ENCODE measurements at places on chromosomes 4 and X. TPM values are rescaled to one million over a fixed set of nuclear protein-coding genes. Genes with fewer than 3 reads are reported as not detected.

The FHL1 gene
- 139 TPM for total RNA-seq

The UGT2A1 gene
- not detected for total RNA-seq

The HSPA4L gene
- 7.2 TPM for total RNA-seq

The BEX2 gene
- total RNA-seq = 19.2 TPM

The UGT2B11 gene
- not detected for total RNA-seq

The PAGE2B gene
- total RNA-seq = not detected

The VCX2 gene
- 3.2 TPM for total RNA-seq

The ATP8A1 gene
- 1.3 TPM for total RNA-seq

The BDH2 gene
- total RNA-seq = 42.0 TPM

The SPIN3 gene
- 5.4 TPM for total RNA-seq

The FGG gene
- not detected for total RNA-seq

The SERTM2 gene
- 0.74 TPM for total RNA-seq

The INPP4B gene
- total RNA-seq = 6.0 TPM

- peak; percentile 14 for DNase-seq
Measured at GRCh38 chrX:42028109-42028508, 104.8 kb upstream of the CASK start.

- DNase-seq = no peak
Measured at GRCh38 chr4:147848634-147849033, 116.7 kb downstream of the ARHGAP10 start.

DNA sequence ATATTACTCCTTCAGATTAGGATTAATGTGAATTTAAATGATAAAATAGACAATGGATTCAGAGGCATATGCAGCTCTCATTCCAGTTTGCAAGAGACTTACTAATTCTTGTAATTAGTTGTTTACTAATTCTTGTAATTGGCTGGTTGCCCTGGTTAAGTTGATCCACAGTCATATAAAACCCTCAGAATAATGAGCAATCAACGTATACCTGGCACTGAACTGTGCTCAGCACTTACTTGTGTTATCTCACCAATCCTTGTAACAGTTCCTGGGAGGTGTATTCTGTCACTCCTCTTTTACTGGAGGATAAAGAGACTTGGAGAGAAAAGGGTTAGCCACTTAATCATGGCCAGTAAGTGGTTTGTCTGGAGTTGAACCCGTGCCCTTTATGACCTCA lies 10.5 kb downstream of the HERC5 start:
- DNase-seq = no peak

DNA sequence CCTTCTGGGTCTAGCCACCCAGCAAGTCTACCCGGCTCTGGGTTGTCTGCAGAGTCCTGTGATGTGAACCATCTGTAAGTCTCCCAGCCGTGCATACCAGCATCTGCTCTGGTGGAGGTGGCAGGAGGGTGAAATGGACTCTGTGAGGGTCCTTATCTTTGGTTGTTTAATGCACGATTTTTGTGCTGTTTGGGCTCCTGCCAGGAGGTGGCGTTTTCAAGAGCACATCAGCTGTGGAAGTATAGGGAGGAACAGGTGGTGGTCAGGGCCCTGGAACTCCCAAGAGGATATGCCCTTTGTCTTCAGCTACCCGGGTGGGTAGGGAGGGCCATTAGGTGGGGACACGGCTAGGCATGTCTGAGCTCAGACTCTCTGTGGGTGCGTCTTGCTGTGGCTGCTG lies 66.5 kb upstream of the ZFP42 start:
- peak; percentile 20 for DNase-seq

GRCh38 chr4:110183643-110184042 lies 14.8 kb downstream of the ELOVL6 start:
- no peak for DNase-seq

DNA sequence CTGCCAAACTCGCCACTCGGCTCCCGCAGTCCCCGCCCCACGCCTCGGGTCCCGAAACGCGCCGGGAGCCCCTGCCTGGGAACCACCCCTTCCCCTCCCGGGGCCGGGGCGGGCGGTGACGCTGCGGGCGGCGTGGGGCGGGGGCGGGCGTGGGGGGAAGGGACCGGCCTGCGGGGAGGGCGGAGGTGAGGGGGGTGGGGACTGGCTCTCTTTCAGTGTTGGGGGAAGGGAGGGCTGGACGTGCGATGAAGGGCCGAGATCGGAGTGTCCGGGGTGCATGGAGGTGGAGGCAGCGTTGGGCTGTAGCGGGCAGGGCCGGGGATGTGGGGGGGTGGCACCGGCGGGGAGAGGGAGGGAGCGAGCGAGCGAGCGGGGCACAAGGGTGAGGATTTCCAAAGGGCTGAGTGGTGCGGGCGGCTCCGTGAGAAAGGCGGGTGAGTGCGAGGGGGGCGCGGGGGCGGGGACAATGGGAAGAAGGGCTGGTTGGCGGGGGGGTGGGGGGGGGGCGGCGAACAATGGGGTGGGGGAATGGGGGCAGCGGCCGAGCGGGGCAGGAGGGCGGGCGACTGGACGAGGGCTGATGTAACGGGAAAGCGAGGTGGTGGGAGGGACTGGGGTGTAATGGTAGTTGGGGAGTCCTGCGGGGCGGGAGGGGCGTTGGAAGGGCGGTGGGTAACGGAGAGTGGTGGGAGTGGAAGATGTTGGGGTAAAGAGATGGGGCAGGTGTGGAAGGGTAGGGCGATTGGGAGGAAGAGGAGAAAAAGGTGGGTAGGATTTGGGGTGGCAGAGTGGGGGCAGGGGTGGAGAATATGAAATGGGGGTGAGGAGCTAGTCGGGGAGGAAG lies 578 bp downstream of the DCUN1D4 start:
- DNase-seq = peak; percentile 64

GRCh38 chrX:11470250-11470974 lies 177.2 kb downstream of the AMELX start:
- peak; percentile 29 for DNase-seq

DNA sequence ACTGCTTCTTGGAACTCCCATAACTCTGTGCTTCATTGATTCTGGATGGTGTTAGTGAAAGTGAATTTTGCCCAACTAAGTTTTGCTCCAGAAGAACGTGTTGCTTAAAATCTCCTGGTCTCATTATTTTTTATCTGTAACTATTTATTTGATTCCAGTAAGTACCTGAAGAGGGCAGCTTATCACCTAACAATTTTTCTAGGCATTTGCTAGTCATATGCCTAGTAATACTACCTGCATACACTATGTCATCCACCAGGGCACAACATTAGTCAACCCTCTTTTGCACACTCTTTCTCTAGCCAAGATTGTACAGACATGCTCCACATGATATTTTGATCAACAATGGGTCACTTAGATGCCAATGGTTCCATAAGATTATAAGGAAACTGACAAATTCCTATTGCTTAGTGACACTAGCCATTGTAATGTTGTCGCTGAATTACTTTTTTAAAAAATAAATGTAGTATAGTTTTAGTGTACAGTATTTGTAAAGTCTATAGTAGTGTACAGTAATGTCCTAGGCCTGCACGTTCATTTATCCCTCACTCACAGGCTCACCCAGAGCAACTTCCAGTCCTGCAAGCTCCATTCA lies 499.9 kb upstream of the AADAT start:
- DNase-seq = peak; percentile 69

DNA sequence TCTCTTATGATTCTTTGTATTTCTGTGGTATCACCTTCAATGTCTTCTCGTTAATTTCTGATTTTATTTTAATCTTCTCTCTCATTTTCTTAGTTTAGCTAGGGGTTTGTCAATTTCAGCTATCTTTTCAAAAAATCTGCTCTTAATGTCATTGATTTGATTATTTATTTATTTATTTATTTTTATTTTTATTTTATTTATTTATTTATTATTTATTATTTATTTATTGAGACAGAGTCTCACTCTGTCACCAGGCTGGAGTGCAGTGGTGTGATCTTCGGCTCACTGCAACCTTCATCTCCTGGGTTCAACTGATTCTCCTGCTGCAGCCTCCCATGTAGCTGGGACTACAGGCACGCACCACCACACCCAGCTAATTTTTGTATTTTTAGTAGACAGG lies 194.1 kb downstream of the SCFD2 start:
- no peak for DNase-seq

GRCh38 chr4:138501614-138502013 lies 259.5 kb upstream of the SLC7A11 start:
- no peak for DNase-seq

- DNase-seq = no peak
Measured at GRCh38 chr4:152534541-152535359, 1.1 kb downstream of the FBXW7 start.

- no peak for DNase-seq
Measured at GRCh38 chr4:146211440-146211839, 2.9 kb upstream of the REELD1 start.

- no peak for DNase-seq
Measured at GRCh38 chr4:58600290-58600689, 1490.1 kb upstream of the IGFBP7 start.

DNA sequence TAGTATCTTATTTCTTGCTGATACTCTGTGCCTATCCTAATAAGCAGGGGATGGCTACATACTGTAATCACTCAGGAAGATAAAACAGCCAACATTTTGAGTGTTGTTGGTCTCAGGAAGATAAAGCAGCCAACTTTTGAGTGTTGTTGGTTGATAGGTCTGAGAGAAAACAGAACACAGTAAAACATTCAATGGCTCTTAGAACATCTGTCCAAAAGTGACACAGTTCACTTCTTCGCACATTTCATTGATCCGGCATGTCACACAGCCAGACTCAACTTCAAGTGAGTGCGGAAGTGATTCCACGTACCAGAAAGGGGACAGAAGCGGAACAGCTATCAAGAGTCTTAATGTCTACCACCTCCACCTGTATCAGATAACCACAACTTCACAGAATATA lies 87.3 kb upstream of the DMD start:
- DNase-seq = no peak

DNA sequence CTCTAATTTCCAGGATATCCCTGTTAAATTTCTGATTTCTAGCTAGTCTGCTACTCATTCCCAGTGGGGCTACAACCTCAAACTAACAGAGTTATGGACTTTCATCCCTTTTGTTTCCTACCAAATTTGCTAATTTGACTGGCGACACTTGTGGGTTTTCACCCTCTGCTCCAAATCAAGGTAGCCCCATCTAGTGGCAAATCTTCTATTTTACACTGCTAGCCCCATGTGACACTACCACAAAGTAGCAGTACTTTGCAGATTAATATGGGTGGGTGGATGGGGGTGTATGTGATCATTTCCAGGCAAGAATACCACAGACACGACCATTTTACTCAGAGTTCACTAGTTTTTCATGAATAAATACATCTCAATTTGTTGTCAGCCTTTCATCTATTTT lies 150.3 kb downstream of the MSL3 start:
- DNase-seq = no peak

DNA sequence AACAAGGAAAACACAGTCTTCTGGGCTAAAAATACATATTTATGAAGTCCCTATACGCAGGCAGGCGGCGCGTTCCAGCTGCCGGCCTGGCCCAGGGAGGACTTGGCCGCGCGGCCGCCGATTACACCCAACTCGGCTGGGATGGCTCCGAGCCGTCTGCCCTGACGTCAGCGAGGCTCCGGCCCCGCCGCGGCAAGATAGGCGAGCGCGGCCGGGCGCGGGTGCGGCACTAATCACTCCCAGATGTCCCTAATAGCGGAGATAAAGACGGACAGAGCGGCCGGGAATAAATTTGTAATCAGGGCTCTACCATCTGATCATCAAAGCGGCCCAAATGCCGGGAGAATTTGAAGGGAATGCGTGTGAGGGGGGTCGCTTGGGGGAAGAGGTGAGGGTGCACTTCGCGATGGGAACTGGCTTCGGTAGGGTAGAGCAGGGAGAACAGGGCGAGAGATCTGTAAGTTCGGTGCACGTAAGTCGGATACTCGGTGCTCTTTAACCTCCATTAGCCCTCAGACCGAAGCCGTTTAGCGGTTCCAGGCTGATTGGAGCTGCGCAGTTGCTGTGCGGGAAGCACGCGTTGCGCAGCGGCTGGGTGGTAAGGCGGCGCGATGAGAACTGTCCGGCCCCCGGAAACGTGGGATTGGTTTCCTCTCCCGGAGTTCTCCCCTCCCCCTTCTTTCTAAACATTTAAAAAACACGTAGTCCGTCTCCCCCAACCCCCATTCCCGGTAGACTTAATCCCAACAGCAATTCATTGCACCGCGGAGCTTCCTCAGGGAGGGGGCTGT lies 7.7 kb downstream of the HAND2 start:
- DNase-seq = no peak

GRCh38 chr4:102157984-102158383 lies 187.3 kb downstream of the SLC39A8 start:
- no peak for DNase-seq

DNA sequence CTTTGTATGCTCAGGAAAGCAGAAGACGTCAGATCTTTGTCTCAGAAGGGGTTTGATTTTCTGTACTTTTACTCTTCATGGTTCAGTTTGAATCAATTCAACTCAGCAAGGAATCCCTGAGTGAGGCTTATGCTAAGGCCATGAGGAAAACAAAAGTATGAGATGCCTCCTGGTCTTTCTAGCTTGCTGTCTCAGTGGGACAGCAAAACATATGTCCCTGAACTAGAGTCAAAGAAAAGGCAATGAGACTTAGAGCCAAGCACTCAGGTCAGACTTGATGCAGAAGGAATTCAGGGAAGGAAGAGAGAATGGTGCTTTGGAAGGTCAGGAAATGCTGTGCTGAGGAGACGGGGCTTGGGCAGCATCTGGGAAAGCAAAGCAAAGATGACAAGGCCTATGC lies 236.2 kb upstream of the SFRP2 start:
- no peak for DNase-seq
